ENCODE measurements at places on chromosomes 12 and 14. TPM values are rescaled to one million over a fixed set of nuclear protein-coding genes. Genes with fewer than 3 reads are reported as not detected.

DNA sequence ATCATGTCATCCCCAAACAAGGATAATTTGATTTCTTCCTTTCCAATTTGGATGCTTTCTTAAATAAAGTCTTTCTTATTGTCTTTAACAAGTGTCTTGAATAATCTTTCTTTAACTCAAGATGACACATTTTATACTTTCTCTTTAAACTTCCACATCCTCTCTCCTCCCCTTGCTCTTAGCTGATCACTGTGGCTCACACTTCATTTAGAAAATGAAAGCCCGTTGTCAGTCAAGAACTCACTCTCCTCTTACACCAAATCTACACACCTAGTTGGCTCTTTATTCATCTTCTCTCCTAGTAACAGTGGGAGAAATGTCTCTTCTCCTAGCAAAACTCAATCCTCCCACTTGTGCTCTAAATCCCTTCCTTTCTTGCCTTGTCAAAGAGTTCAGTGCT is 10.4 kb upstream of the RMST start:
- no peak overlapping the region for H3K27ac ChIP-seq
- DNase-seq = no peak
- no peaks in the 10 kb centered on the region for H3K36me3 ChIP-seq
- no peaks in the 10 kb centered on the region for H3K27me3 ChIP-seq
- H3K4me1 ChIP-seq = peaks cover 2% of the 10 kb centered on the region
- no peak overlapping the region for H3K4me3 ChIP-seq

GRCh38 chr12:8556531-8557097 is 15.9 kb upstream of the CLEC4E start:
- H3K36me3 ChIP-seq = no peaks in the 10 kb centered on the region
- H3K27me3 ChIP-seq = peaks cover 9% of the 10 kb centered on the region
- no peaks in the 10 kb centered on the region for H3K4me1 ChIP-seq
- no peak overlapping the region for H3K4me3 ChIP-seq
- no peak overlapping the region for H3K27ac ChIP-seq
- no peak for DNase-seq

- peak within 1 kb of the TSS; percentile 81 for H3K4me3 ChIP-seq
- no peaks in the 10 kb centered on the region for H3K36me3 ChIP-seq
- H3K4me1 ChIP-seq = peaks cover 13% of the 10 kb centered on the region
- DNase-seq = peak; percentile 91
- no peak within 1 kb of the TSS for H3K27ac ChIP-seq
Measured at GRCh38 chr12:55707841-55708694, at the start of gene ITGA7. TSS of gene ITGA7 (minus strand) at chr12:55707904. CDS start at chr12:55707682, 222 bp downstream.

- H3K36me3 ChIP-seq = peaks cover 13% of the 10 kb centered on the region
- peaks cover 29% of the 10 kb centered on the region for H3K27me3 ChIP-seq
- peak; percentile 72 for DNase-seq
- H3K4me3 ChIP-seq = peak overlapping the region; percentile 84
- H3K27ac ChIP-seq = no peak overlapping the region
- H3K4me1 ChIP-seq = peaks cover 40% of the 10 kb centered on the region
Measured at GRCh38 chr14:58639842-58640484, 2.2 kb downstream of the DACT1 start.

- H3K27ac ChIP-seq = no peak overlapping the region
- peaks cover 26% of the 10 kb centered on the region for H3K36me3 ChIP-seq
- no peak overlapping the region for H3K4me3 ChIP-seq
Measured at GRCh38 chr14:58484176-58484575, 56.7 kb downstream of the KIAA0586 start.

- H3K36me3 ChIP-seq = peaks cover 21% of the 10 kb centered on the region
- H3K27ac ChIP-seq = no peak overlapping the region
- no peaks in the 10 kb centered on the region for H3K4me1 ChIP-seq
- H3K4me3 ChIP-seq = no peak overlapping the region
- DNase-seq = no peak
- H3K27me3 ChIP-seq = no peaks in the 10 kb centered on the region
Measured at GRCh38 chr12:119694111-119694510, 26.2 kb downstream of the PRKAB1 start.

DNA sequence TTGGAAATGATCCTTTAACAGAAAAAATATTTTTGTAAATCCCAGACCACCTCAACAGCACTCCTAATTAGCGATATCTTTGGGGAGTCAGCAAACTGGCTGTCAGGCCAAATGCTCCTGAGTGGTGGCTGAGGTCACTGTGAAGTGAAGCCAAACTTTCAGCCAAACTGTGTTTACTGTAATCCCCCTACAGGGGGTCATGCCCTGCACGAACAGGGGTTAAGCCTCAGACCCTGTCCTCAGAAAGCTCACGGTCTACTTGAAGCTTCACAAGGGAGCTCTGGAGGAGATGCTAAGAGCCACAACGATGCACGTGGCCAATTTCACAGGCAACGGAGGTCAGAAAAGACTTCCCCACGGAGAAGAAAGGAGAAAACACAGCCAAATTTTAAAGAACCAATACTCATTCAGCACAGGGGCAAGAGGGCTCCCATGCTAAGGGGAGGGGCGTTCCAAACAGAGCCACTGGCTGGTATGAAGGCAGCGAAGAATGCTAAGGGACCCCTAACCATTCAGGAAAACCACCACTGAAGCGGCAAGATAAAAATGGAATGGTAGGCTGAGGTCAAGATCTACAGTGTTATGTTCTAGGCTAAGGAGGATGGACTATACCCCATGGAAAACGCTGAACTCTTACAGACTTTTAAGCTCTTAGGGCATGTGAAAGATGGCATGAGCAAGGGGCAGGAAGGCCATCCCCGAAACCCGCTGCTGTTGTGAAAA is 105.4 kb downstream of the ITPR2 start:
- no peak overlapping the region for H3K4me3 ChIP-seq
- peaks cover 11% of the 10 kb centered on the region for H3K36me3 ChIP-seq
- peaks cover 44% of the 10 kb centered on the region for H3K4me1 ChIP-seq
- DNase-seq = no peak
- no peaks in the 10 kb centered on the region for H3K27me3 ChIP-seq

GRCh38 chr12:115569345-115570068 is 708.0 kb downstream of the MED13L start:
- H3K4me3 ChIP-seq = no peak overlapping the region
- no peaks in the 10 kb centered on the region for H3K4me1 ChIP-seq
- no peaks in the 10 kb centered on the region for H3K27me3 ChIP-seq

- no peaks in the 10 kb centered on the region for H3K4me1 ChIP-seq
- DNase-seq = no peak
- no peak overlapping the region for H3K4me3 ChIP-seq
- no peaks in the 10 kb centered on the region for H3K36me3 ChIP-seq
- no peak overlapping the region for H3K27ac ChIP-seq
Measured at GRCh38 chr12:10102322-10102721, 3.5 kb upstream of the CLEC1A start.

DNA sequence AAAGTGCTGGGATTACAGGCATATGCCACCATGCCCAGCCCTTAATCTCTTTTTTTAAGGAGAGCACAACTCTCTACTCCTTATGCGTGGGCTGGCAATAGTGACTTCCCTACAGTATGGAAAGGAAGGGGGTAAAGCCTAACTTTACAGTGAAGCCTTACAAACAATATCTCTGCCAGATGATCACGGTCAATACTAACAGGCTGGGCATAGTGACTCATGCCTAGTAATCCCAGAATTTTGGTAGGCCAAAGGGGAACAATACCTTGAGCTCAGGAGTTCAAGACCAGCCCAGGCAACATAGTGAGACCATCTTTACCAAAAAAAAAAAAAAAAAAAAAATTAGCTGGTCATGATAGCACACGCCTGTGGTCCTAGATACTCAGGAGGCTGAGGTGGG is 5.6 kb downstream of the PYM1 start:
- peaks cover 2% of the 10 kb centered on the region for H3K27me3 ChIP-seq
- H3K4me3 ChIP-seq = no peak overlapping the region
- no peak for DNase-seq
- peak overlapping the region; percentile 37 for H3K27ac ChIP-seq

DNA sequence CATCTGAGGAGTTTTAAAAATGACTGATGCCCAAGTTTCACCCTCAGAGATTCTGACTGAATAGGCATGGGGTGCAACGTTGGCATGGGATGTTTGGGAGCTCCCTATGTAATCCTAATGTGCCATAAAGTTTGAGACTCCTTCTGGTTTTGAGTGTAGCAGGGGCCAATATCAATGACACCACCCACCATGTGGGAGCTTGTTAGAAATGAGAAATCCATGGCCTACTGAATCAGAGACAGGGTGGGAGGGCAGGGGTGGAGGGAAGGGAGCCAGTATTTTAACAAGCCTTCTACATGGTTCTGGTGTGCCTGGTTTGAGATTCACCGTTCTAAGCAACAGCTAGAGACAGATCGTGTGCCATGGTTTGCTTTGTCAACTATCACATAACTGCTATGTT is 46.1 kb downstream of the VCPKMT start:
- no peak for DNase-seq
- no peaks in the 10 kb centered on the region for H3K27me3 ChIP-seq
- peaks cover 19% of the 10 kb centered on the region for H3K36me3 ChIP-seq

DNA sequence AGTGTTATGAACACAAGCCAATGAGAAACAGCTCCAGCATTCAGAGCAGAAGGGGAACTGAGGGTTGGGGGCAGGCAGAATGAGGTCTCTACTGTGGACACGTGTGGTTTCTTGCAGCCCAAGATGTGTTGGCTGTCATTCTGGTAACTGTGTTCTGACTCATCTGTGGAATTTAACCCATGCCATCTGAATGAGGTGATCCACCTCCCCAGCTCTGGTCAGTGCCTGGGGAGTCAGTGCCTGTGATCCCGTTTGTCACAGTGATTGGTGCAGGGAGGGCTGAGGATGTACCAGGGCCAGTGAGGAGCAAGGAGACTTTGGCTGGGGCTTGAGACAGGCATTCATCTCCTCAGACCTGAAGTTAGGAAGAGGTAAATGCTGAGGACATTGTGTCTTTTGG is 216.8 kb downstream of the MSRB3 start:
- H3K27me3 ChIP-seq = peaks cover 2% of the 10 kb centered on the region
- H3K4me1 ChIP-seq = no peaks in the 10 kb centered on the region
- no peak overlapping the region for H3K4me3 ChIP-seq
- H3K36me3 ChIP-seq = no peaks in the 10 kb centered on the region
- no peak overlapping the region for H3K27ac ChIP-seq

DNA sequence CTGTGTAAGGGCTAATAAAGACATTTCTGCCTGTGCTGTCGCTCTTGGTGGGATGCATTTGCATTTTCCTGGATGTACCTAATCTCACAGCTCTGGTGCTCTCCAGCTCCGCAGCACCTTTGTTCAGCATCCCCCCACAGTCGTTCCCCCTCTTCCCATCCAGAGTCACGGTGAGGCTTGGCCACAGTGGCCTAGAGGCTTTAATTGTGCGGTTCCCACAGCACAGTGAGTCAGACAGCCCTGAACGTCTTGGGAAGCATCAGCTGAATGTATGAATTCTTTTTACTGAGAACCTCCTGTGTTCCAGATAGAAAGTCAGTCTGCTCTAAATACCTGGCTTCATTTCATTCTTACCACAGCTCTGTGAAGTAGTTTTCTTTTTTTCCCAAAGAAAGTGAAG is 28.7 kb downstream of the MLXIP start:
- DNase-seq = no peak
- no peak overlapping the region for H3K27ac ChIP-seq
- peaks cover 46% of the 10 kb centered on the region for H3K4me1 ChIP-seq
- H3K27me3 ChIP-seq = no peaks in the 10 kb centered on the region
- H3K36me3 ChIP-seq = peaks cover 15% of the 10 kb centered on the region

DNA sequence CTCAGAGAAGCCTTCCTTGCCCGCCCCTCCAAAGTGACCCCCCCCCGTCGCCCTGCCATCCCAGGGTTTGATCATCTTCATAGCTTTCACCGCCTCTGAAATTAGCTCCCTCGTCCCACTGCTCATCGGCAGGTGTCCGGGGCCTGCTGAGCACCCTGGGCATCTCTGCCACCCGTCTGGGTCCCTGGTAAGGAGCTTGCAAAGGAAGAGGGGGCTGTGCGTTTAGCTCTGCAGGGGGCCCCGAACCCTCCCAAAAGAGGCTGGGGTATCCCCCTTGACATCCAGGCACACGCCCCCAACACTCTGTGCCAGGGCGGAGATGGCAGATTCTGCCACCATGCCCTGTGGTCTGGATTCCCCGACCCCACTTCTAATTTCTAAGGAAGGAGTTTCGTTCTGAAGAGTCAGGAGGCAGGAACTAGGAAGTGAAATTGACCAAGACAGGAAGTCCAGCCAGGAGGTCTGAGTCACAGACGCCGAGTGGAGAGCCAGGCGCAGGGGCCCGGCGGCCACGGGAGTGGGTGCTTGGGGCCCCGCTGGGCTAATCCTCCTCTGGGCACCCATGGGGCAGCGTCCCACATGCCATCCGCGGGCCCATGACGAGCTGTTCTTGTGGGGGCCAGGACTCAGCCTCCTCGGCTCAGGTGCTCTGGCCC is 95.7 kb downstream of the RFLNA start:
- DNase-seq = no peak
- H3K4me1 ChIP-seq = peaks cover 24% of the 10 kb centered on the region
- H3K4me3 ChIP-seq = peak overlapping the region; percentile 35
- H3K27me3 ChIP-seq = no peaks in the 10 kb centered on the region

DNA sequence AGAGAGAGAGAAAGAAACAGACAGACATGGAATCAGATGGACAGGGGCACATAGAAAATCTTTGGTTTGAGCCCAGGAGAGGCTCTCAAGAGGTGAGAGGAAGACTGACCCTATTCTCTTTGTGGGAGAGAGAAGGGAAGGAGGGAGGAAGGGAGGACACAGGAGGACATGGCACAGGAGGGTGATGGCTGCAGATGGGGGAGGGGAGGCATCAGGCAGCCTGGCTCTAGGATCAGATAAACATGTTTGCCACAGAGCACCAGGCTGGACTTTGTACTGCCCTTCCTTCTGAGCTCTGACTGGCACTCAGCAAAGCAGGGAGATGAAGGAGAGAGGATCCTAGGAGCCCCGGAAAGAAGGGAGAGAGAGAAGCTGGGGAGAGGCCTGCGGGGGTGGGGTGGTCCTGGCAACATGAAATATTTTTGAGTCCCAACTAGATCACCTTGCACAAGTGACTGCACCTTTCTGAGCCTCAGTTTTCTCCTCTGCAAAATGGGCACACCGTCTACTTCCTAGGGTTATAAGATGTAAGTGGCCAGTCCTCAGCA is 6.1 kb downstream of the HNF1A start:
- peaks cover 1% of the 10 kb centered on the region for H3K27me3 ChIP-seq
- no peak for DNase-seq
- no peak overlapping the region for H3K4me3 ChIP-seq
- no peaks in the 10 kb centered on the region for H3K4me1 ChIP-seq

GRCh38 chr12:127052511-127053232 is 1214.3 kb upstream of the TMEM132C start:
- H3K27ac ChIP-seq = no peak overlapping the region
- no peaks in the 10 kb centered on the region for H3K27me3 ChIP-seq
- H3K4me1 ChIP-seq = no peaks in the 10 kb centered on the region
- DNase-seq = no peak
- H3K4me3 ChIP-seq = no peak overlapping the region
- no peaks in the 10 kb centered on the region for H3K36me3 ChIP-seq

The SMOC1 gene
- total RNA-seq = not detected

The GPRC5A gene
- not detected for total RNA-seq

The RNASE1 gene
- not detected for total RNA-seq

The JPH4 gene
- not detected for total RNA-seq

The LALBA gene
- not detected for total RNA-seq

The OS9 gene
- total RNA-seq = 92.6 TPM

The TPPP2 gene
- total RNA-seq = not detected

Data from activated CD4-positive, alpha-beta T cell treated with anti-CD3 and anti-CD28 coated beads, Interleukin-2, amount 10 ng/mL, durations not matched to agents 24 days and 14 days (primary cell).